ENCODE measurements at places on chromosomes 3 and 15.

GRCh38 chr3:170670504-170670903, 84.6 kb upstream of the SLC7A14 start:
- DNase-seq = no peak

DNA sequence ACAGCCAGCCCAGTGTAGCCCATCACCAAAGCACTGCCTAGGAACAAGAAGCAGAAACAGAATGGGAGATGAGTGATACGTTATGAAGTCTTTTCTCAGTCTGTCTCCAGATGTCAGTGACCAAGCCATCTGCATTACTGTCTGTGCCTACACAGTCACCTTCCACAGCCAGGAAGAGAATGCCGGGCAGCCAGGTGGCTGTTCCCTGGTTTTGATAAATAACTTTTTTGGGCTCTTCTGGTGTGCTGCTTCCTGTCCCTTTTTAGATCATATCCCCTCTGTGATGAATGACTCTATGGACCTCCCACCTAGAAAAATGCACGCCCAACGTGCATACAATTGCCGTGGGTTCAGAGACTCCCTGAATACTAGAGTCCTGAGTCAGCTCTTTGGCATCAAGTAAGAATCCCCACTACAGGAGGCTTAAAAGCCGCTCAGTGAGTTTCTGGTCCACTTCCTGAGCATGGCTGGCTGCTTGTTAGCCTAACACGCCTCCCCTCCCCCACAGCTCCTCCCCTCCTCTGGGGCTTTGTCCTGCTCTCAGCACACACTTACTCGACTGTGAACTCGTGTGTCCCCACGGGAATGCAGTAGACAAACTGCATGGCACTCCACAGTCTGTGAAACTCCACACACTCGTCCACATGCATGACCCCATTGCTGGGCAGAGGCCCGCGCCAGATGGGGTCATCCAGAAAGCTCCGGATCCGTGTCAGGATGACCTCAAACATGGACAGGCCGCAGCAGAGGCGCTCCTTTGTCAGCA, 34.7 kb downstream of the NIPA2 start:
- no peak for DNase-seq

- no peak for DNase-seq
These were observed 2.5 kb upstream of the C3orf38 start for GRCh38 chr3:88147261-88147660.

- DNase-seq = no peak
These were observed 60.4 kb downstream of the PLAAT1 start for GRCh38 chr3:193301433-193301832.

- DNase-seq = no peak
These were observed 25.7 kb upstream of the MYLK start for GRCh38 chr3:123909785-123910184.

DNA sequence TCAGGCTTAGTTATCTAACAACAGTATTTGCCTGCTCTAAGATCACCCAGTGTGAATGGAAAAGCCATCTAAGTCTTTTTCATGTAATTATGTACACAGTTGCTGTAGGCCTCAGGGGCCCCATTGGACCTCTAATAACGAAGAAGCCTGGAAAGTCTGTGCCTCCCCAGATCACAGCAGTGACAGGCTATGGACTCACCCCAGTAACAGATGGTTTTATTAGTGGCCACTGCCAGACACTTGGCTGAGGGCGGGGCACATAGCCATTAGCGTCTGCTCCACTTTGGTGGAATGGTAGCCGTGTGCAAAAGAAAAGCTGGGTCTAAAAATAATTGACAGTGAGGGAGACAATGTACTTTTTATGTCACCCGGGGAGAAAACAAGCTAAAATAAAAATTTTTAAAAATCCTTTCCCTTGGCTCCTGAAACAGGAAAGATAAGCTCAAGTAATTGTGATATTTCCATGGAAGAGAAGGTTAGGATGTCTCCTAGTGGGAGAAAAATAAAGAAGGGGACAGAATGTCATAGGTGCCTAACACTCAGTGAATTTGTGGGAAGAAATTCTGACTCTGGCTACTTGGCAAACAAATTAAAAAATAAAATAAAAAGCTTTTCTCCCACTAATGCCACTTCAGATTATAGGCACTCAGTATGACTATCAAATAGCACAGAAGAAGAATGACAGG, 44.3 kb upstream of the ZNF385D start:
- no peak for DNase-seq

DNA sequence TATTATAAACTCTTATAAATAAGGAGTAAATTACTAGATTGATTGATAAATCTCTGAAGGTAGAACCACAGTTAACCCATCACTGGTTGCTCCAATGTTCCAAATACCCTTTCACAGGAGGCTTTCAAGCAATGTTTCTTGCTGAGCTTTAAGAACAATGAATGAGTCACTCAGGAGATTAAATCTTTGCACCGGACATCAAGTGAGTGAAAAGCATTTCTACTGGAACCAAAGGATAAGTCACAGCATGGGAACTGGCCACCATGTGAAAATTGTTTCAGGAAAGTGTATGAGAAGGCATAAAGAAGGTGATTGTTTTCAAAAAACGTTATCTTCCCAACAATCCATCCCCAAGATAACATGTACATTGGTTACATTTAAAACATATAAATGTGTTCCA, 90.6 kb downstream of the CNTN3 start:
- no peak for DNase-seq

DNA sequence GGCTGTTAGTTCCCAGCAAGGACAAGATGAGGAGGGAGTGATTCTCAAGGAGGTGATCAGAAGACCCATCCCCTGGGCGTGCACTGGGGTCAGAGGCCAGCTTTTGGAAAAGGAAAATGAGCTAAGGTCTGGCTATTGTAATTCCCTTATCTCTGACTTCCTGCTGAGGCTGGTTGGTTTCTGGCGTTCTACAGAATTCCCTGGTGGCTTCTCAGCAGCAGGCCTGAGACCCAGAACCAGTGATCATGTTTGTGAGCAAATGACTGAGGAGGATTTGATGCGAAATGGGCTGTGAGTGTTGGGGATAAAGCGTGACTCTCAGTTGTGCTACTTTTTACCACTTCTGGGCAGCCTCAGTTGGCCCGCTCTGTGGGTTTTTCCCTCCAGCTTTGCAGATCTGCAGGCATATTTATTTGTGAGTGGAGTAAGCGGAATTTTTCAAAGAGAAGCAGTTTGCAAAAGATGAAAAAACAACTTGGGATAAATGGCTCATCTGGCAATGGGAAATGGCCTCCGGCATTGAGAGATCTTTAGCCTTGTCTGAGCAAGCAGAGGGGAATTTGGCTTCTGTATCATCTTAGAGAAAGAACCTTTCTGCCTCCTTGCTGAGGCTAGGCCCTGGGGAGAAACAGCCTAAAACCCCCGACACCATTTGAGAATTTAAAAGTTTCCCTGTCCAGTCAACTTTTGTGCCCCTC, 102.7 kb downstream of the SLCO3A1 start:
- no peak for DNase-seq

GRCh38 chr3:138188013-138188730, 1.1 kb downstream of the ARMC8 start:
- DNase-seq = no peak

GRCh38 chr3:102132370-102132769, 283.1 kb downstream of the NFKBIZ start:
- DNase-seq = no peak

GRCh38 chr3:62051506-62051905, 321.8 kb downstream of the FEZF2 start:
- no peak for DNase-seq

DNA sequence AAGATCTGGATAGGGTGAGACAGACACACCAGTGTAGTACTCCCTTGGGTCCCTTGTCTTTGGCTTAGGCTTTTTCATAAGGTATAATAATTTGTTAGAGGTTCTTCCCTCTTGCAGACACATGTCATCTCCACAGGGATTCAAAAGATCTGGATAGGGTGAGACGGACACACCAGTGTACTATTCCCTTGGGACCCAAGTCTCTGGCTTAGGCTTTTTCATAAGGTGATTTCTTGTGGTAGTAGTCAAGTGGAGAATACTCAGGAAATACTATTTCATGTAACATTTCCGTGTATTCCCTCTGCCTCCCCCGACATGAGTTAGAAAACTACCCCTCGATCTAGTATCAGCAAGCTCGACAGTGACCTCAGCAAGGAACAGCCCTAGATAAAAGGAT, 954 bp upstream of the MAPKBP1 start:
- no peak for DNase-seq

GRCh38 chr15:90154861-90155626, 46.1 kb upstream of the SEMA4B start:
- DNase-seq = no peak

DNA sequence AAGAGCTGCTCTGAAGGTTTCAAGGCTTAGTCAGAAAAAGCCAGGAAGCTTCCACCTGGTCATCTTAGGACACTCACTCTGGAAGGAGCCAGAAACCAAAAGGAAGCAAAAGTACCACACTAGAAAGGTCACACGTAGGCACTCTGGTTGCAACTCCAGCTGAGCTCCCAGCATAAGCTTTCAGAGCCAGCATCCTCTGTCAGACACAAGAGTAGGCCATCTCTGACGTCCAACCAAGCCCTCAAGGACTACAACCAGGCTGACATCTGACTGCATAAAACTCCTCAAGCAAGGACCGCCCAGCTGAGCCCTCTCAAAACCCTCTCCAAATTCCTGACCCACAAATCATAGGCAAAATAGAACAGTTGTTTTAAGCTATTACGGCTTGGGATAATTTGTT, 12.8 kb downstream of the SH3BP5 start:
- no peak for DNase-seq

GRCh38 chr15:96690733-96691132, 360.2 kb downstream of the NR2F2 start:
- DNase-seq = no peak

- DNase-seq = no peak
These were observed 20.1 kb upstream of the TM2D3 start for GRCh38 chr15:101672298-101672697.

GRCh38 chr15:62430056-62430455, 265.0 kb upstream of the C2CD4B start:
- no peak for DNase-seq

- no peak for DNase-seq
These were observed 5.7 kb downstream of the PDIA5 start for GRCh38 chr3:123072564-123072963.

- no peak for DNase-seq
These were observed 170.4 kb upstream of the CTDSPL start for GRCh38 chr3:37691213-37691830.

GRCh38 chr3:149332771-149333170, 665 bp downstream of the TM4SF18 start:
- no peak for DNase-seq

DNA sequence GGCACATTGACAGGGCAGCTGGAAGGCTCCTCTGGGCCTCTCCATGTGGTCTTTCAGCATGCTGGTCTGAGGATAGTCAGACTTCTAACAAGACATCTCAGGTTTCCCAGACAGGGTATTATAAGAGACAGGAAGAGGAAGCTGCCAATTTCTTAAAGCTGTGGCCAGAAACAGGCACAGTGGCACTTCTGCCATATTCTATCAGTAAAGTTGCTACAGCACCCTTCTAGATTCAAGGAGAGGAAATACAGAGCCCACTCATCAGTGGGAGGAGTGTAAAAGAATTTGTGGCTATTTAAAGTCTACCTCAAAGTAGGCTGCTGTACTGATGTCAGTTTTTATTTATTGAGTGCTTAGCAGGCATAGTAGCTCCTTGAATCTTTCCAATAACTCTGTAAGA, 55.5 kb downstream of the BTD start:
- no peak for DNase-seq

GRCh38 chr3:32397941-32398340, 6.3 kb downstream of the CMTM7 start:
- no peak for DNase-seq

GRCh38 chr3:175066617-175067415, 207.7 kb downstream of the NAALADL2 start:
- DNase-seq = no peak

- DNase-seq = no peak
These were observed 11.1 kb downstream of the IGF2BP2 start for GRCh38 chr3:185813691-185814215.

DNA sequence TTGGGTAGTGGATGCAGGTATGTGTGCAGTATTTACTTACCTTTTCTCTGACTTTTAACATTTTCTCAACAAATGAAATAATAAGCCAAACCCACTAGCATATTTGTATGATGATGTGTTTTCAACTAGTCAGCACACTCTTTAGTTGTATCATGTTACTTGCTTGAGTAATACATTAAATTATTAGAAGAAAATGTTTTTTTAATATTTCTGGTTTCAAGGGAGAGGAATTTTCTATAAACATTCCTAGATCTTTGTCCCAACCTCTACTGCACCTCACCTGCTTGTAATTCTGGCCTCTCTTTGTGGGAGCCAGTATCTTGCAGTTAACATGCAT, 161.8 kb upstream of the CBLB start:
- no peak for DNase-seq

DNA sequence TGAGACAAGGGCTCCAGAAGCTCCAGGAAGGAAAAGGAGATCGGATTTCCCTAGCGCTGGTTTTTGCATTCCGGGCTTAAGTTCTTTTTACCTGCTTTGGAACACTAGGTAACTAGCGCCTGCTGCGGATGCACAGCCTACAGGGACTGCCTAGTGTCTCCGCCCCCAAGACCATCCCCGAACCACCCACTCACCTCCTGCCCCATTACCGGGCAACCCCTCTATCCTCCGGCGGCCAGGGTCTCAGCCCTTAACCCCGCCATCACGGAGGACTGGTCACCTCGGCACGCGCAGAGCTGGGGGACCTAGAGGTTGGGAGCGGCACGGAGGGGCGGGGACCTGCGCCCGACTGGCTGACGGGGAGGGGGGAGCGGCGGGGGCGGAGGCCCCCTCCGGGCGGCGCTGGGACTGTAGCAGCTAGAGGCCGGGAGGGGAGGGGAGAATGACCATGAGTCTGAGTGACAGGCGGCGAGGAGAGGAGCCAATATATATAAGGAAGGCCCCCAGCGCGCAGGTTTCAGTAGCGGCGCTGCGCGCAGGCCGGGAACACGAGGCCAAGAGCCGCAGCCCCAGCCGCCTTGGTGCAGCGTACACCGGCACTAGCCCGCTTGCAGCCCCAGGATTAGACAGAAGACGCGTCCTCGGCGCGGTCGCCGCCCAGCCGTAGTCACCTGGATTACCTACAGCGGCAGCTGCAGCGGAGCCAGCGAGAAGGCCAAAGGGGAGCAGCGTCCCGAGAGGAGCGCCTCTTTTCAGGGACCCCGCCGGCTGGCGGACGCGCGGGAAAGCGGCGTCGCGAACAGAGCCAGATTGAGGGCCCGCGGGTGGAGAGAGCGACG, at the start of gene DLL4:
Gene DLL4 (plus strand): TSS at position 520 of the 839 bp plus-strand sequence. CDS start 329 bp downstream, outside the sequence.
- peak; percentile 32 for DNase-seq

GRCh38 chr3:87694678-87695077, 364.1 kb downstream of the CGGBP1 start:
- DNase-seq = no peak

Data from CD4-positive, alpha-beta T cell treated with Interleukin-4 for 1 hour (primary cell).